ENCODE measurements at places on chromosomes 6 and 20.
A peak's percentile ranks its signal among the peaks of the same experiment; 100 is the strongest.

DNA sequence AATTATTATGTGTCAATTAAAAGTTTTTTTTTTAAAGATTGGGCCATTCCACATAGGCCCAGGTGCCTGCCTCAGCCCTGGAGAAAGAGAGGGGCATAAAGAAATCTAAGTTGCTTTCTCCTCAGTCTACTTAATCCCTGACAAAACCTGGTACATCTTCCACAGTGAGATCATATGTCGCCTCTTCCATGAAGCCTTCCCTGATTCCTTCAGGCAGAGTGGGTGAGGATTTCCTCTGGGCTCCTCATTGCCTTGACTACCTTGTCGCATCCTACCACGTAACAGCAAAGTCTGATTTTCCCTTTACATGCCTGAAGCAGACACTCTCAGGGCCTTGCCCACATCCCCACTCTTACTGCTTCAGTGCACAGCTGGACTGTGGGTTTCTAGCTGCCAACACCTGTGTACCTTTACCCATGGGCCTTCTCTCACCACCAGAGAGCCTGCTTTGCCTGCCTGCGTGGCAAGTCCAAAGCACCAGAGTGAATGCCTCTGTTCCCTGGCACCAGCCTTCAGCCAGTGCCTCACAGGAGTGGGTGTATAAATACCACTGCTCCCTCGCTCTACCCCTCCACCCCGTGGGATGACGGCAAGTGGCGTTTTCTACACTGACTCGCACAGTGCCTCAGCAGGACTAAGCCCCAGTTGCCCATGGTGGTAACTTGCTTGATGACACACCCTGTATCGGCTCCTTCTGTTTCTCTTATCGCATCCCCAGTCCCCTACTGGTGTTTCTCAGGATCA lies 68.0 kb downstream of the EYA2 start:
- no peak for DNase-seq

DNA sequence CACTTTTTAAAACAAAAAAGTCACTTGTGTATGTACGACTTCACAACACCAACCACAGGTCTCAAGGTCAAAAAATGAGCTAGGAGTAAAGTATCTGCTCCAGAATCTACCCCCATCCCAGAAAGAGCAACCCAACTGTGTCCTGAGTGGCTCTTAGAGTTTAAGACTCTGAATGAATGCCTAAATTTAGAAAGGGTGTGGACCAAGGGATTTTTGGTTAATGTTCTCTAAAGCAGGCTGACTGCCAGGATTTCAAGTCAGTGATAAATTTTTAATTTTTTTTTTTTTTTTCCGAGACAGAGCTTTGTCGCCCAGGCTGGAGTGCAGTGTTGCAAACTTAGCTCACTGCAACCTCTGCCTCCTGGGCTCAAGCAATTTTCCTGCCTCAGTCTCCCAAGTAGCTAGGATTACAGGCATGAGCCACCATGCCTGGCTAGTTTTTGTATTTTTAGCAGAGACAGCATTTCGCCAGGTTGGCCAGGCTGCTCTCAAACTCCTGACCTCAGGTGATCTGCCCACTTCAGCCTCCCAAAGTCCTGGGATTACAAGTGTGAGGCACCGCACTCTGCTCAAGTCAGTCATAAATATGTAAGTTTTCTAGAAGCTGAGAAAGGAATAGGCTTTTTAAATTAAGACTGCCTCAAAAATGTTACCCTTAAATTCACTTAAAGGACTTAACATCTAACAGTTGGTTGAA lies 20.2 kb downstream of the STAU1 start:
- no peak for DNase-seq

- DNase-seq = peak; percentile 66
Measured at GRCh38 chr20:16760431-16761304, 12.5 kb downstream of the OTOR start.

DNA sequence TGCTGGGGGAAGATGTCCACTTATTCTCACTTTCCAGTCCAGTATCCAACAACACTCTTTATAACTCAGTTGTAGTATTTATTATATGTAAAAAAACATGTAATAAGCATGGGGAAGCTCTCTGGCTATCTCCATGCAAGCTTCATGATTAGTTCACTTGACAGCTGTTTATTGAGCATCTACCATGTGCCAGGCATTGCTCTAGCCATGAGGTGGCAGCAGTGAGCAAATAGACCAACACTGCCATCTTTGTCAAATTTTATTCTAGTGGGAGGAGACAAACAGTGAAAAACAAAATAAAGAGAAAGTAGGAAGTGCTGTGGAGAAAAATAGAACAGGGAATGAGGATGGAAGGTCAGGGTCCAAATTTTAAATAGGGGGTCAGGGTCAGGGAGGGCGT lies 131.8 kb downstream of the CFAP61 start:
- peak; percentile 70 for DNase-seq

GRCh38 chr6:62013719-62014118 lies 272.3 kb downstream of the KHDRBS2 start:
- no peak for DNase-seq

DNA sequence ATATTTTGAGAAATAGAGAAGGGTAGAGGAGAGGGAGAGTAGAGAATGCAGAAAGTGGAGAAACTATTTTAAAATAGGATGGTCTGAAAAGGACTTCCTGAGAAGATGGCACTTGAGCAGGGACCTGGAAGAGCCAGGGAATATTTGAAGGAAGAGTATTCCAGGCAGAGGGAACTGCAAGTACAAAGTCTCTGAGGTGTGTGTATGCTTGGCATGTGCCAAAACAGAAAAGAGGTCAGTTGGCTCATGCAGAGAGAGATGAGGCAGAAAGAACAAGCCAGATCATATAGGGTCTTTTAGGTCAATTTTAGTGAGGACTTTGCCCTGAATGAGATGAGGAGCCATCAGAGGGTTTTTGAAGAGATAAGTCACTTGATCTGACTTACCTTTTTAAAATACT lies 145.9 kb downstream of the FLRT3 start:
- no peak for DNase-seq
